ENCODE measurements at places on chromosomes 12 and 14.
A peak's percentile ranks its signal among the peaks of the same experiment; 100 is the strongest.

DNA sequence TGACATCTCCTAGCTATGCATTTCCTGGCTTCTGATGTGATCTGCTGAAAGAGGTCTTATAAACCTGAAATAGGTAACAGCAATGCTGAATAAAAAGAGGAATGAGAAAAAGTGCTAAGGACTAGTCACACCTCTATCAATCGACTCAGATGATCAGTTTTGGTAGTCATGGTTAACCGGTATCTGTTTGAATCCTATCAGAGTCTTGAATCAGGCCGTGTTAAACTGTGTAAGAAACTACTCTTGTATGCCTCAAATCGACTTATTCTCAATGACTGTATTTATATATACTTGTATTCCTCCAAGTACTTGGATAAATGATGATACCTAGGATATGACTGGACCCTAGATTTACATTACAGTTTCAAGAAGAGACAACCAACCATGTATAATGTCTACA lies 10.8 kb upstream of the ISM2 start:
- no peak for DNase-seq

GRCh38 chr14:68460541-68460940 lies 332.3 kb downstream of the ZFP36L1 start:
- no peak for DNase-seq

DNA sequence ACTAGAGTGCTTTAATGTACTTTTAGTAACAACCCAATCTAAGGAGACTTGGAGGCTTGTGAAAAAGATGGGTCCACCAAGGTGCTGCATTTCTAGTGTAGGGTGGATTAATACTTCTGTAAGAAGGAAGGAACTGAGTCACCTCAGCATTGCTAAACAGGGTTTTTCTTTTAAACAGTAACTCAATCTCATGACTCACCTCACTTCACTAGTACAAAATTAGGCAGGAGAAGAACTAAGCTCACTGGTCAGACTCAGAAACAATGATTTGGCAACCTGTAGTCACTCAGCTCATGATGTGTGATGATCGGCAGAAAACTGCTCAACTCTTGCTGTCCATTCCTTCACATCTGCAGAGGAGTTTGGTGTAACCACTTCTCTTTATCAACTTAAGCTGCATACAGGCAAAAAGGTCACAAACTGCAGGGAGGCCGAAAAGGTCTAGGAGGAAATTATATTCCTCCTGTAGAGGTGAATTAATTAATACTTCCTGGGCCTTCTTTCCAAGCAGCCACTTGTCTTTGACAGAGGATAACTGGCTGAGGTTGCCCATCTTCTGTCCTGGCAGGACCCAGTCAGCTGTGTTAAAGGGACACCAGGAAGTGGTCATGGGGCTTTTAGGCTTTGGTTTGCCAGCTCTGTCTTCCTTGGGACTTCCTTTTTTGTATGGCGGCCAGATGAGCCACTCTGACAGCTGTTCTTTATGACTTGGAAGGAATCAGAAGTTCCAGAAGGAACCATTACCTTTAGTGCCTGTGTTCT lies 466.9 kb downstream of the FUT8 start:
- DNase-seq, result peak; percentile 47

- no peak for DNase-seq
Observed at GRCh38 chr12:46369474-46370379, 2.8 kb downstream of the SLC38A2 start.

- DNase-seq, result no peak
Observed at GRCh38 chr12:64229796-64230195, 7.7 kb upstream of the KICS2 start.

DNA sequence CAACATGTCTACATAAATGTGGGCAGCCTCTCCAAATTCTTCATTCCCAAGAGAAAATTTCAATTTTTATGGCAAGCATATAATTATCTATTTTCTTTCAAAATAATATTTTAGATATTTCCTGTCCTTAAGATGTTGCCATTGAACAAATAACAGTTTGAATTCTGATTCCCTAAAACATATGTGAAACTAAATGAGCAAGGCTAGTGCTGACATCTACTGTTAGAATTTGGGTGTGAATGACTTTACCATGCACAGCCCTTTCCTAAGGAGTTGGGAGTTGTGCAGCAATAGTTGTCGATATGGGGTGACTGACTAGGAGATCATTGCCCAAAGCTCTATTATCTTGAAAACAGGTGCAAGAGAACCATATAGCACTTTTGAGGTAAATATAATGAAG lies 108.2 kb upstream of the SLC38A4 start:
- peak; percentile 31 for DNase-seq

Data from inflammatory macrophage treated with lipopolysaccharide for 1 hour (primary cell).